ENCODE measurements at places on chromosomes 11 and 22.
A peak's percentile ranks its signal among the peaks of the same experiment; 100 is the strongest.

DNA sequence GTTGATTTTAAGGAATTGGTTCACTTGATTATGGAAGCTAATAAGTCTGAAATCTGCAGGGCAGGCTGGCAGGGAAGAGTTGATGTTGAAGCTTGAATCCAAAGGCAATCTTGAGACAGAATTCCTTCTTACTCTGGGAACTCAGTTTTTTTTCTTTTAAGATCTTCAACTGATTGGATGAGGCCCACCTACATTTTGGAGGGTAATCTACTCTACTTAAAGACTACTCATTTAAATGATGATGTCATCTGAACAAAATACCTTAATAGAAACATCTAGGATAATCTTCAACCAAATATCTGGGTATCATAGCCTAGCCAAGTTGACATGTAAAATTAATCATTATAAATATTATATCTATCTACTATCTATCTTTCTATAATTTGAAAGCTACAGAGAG lies 163.2 kb downstream of the PGR start:
- DNase-seq: no peak

DNA sequence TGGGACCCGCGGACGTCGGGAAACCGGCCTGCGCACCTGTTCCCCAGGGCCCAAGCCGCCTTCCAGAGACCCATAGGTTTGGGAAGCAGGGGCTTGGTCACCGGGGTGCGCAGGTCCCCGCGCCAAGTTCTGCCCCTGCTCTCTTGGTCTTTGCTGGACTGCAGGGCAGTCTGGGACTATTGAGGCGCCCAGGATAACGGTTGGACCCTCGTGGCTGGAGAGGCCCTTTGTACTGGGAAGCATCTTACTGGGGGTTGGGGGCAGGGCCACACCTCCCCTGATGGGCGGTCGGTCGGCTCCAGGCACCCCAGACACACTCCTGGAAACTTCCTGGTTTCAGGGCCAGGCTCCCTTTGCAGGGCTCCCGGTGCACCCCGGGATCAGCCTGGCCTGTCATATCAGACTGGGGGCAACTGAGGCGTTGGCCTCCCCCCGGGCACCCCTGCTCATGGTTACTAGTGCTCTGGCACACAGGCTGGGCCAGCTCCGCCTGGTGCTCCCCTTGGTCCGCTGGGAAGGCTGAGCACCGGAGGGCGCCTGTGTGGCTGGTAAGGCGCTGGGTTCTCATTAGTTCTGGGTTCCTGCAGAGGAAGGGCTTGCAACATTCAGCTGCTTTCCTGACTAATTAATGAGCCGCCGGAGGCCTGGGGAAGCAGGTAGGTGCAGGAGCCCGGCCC lies 1250.5 kb downstream of the BRD1 start:
- no peak for DNase-seq

DNA sequence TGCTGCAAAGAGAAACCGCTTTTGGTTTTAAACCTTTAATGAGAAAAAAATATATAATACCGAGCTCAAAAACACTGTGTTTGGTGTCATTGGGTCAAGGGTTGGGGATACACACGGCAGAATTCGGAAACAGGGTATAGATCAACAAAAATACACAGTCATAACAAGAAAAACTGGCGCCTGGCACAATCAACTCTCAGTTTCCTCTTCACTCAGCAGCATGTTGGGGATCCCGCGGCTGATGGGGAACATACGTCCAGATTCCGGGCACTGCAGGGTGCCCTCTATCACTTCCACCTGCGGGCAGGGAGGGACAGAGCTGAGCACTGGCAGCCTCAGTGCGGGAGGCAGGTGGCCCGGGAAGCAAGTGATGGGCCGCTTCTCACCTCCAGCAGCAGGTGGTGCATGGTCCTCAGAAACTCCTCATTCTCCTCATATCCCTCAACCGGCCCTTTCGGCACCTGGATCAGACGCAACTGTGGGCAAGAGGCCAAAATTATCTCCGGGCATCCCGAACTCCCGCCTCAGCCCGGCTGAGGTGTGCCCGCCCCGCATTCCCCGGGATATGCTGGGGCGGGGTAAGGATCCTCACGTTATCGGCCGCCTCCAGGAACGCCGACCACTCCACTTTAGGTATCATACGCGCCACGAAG lies 561 bp downstream of the TRMT112 start:
- no peak for DNase-seq

- DNase-seq: no peak
Measured at GRCh38 chr22:23104187-23104971, 34.1 kb downstream of the GNAZ start.

DNA sequence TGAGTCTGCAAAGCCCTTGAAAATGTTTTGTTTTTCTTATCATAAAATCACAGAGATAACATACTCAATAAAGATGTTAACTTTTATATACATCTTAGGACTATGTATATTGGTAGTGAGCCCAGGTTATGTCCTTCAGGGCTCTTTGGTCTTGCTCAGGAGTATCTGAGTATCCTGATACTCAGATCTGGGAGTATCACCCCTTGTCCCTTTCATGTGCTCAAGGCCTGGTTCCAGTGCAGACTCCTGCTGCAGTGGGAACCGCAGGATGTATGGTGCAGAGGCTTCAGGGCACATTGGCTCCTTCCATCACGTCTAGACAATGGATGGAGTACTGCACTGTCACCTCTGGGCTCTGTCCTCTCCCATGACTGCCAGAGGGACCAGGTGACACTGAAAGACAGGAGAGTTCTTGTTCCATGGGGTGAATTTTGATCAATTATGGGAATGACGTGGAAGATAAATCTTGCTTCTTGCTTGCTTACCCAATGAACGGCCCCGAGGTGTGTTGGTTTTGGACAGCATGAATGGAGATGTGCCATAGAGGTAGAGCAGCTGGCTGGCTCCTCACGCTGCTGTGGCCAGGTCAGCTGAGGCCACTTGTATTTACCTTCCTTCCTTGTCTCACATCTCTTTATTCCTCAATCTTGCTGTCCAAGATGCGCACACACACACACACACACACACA lies 215.5 kb downstream of the ARHGAP42 start:
- DNase-seq: no peak

- DNase-seq: no peak
Measured at GRCh38 chr11:92154110-92154509, 70.5 kb upstream of the FAT3 start.

DNA sequence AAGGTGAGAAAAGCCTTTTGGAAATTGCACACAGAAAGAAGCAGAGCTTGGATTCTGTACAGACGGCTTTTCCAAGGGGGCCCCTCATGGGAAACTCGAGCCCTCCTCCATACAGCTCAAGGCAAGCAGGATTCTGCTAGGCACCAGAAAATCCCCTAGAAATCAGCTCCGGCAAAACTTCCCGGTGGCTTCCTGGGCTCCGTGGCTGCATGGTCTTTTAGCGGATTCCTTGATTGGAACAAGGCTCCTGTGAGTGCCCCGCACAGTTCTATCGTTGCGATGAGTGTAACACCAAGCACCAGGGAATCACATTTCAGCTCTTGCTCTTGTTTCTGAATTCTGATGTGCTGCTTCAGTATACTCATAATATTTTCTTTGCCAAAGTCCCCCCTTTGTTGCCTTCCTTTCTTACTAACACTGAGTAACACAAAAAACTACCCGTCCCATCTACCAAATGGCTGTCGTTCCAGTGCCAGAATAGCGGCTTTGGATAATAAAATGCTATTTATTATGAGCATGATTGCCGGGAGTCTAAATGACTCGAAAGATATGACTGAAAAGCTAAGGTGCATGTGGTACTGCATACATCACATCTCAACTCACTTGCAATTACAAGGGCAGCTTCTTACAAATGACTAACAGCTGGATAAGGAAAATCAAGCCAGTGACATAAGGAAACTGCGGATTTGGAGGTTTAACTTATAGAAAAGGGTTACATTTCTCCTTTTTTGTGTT lies 494.1 kb downstream of the DLG2 start:
- no peak for DNase-seq

DNA sequence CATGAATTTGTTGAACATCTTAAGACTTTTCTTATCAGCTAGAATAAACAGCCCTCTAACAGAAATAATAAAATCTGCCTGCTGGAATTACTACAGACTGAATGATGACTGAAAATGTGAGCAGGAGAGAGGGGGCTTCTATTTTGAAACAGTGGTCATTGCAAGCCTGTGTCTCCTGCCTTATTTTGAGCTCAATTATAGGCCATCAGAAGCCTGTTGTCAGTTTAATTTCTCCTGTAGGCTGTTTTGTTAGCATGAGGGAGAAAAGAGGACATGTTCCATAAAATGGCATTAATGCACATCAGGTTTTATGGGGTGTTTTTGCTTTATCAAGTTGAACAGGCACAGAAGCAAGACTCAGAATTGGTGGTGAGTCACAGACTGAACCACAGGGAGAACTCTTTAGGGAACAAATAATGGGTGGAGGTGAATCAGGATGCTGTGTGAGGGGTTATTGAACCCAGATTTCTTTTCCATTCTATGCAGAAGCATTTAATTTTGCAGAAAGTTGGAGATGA lies 129.1 kb downstream of the PARVA start:
- peak; percentile 44 for DNase-seq

GRCh38 chr11:85752201-85752889 lies 58.6 kb downstream of the SYTL2 start:
- no peak for DNase-seq

- no peak for DNase-seq
Measured at GRCh38 chr11:92295175-92296137, 70.8 kb downstream of the FAT3 start.

DNA sequence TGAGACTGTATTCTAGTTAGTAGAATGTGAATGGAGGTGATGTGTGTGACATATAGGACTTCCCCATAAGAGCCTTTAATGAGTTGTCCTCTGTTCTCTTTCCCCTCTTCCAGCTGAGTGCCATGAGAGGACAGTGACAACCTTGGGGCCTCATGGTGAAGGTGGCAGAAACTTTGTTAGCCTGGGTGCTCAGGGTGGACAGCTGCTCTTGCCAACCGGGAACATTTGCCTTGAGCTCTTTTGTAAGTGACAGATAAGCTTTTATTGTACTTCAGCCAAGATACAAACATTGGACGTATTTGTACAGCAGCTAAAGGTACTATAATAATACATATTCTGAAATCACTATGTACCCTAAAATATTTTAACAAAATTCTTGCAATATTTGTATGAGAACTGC lies 33.0 kb upstream of the PLET1 start:
- no peak for DNase-seq

GRCh38 chr11:64976651-64977050 lies 4.7 kb upstream of the MAJIN start:
- DNase-seq: no peak
